Mammary epithelial cell (primary cell): ENCODE measurements at places on chromosomes 3 and 15. TPM values are rescaled to one million over a fixed set of nuclear protein-coding genes. Genes with fewer than 3 reads are reported as not detected.

ILDR1 gene
- polyA plus RNA-seq: 0.20 TPM

GOLGA6L10 gene
- 0.03 TPM for polyA plus RNA-seq

BNC1 gene
- 103 TPM for polyA plus RNA-seq

IFT80 gene
- polyA plus RNA-seq: 8.2 TPM

DUOX1 gene
- 10.5 TPM for polyA plus RNA-seq

ARNT2 gene
- 0.34 TPM for polyA plus RNA-seq

RLBP1 gene
- polyA plus RNA-seq: 0.23 TPM

RASGRP1 gene
- polyA plus RNA-seq: not detected

FBXL2 gene
- 21.4 TPM for polyA plus RNA-seq

KNL1 gene
- 7.6 TPM for polyA plus RNA-seq

OXSM gene
- 16.3 TPM for polyA plus RNA-seq

FSIP1 gene
- 1.2 TPM for polyA plus RNA-seq

TMEM212 gene
- not detected for polyA plus RNA-seq

SOX14 gene
- polyA plus RNA-seq: not detected

PRRT3 gene
- 0.70 TPM for polyA plus RNA-seq

CYP8B1 gene
- not detected for polyA plus RNA-seq
